Fibroblast of the aortic adventitia (primary cell): ENCODE measurements at places on chromosomes 12 and 14.

DNA sequence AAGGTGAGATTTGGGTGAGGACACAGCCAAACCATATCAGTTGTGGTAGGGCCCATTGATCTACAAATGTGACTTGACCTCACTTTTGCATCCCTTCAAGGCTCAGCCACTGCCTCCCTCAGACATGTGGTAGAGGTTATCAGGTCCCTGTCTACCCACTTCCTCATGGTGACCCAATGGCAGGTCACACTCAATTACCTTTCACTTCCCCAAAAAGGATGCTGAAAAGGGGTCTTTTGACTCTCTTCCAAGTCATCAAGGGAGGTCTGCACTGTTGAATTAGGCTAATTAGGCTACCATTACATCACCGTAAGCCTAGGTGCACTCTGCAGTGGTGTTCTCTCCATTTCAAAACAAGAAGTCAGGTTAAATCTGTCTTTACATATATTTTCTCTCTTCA lies 22.6 kb upstream of the DRAM1 start:
- DNase-seq: no peak

DNA sequence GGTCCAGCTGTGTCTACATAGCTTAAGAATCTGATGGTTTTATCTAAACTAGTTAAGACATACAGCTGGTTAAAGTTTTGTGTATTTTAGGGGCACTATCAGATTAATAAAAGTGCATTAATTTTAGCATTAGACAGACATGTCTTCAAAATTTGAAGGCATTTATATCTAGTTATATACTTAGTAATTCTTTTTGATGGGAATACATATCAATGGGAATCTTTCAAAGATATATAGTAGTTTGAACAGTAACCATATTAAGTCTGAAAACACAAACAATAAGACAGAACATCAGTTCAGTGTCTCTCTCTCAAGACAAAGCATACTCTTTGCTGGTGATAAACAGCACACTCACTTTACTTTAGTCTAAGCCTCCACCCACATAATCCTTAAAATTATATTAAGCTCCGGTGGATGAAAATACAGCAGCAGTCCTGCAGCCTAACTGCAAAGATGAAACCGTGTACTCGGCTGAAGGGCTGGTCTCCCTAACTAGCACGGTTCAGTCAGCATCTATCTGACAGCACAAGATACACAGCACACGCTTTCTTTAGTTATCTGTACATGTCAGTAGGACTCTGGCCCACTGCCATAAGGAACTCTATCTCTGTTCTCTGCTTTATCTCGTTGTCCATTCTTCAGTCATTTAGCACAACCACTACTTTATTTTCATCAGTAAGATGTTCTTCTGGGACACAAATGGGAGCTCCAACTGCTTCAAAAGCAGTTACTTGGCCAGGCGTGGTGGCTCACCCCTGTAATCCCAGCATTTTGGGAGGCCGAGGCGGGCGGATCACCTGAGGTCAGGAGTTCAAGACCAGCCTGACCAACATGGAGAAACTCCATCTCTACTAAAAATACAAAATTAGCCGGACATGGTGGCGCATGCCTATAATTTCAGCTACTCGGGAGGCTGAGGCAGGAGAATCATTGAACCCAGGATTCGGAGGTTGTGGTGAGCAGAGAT lies 80.5 kb downstream of the MED13L start:
- peak; percentile 35 for DNase-seq

DNA sequence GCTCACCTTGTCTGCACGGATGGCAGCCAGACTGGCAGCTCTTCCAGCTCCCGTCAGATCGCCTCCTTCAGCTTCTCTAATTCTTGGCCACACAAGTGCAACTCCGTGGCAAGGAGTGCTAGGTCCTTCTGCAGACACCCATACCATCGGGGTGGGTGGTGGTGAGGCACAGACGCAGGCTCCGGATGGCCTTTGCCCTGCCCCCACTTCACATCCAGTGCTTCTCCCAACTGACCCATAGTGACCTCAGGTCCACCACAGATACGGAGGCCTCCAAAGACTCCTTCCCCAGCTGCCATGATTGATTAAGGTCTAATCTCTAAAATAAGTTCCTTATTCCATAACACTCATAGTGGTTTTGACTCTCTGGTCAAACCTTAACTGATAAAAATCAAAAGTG lies 19.9 kb upstream of the CD27 start:
- no peak for DNase-seq

DNA sequence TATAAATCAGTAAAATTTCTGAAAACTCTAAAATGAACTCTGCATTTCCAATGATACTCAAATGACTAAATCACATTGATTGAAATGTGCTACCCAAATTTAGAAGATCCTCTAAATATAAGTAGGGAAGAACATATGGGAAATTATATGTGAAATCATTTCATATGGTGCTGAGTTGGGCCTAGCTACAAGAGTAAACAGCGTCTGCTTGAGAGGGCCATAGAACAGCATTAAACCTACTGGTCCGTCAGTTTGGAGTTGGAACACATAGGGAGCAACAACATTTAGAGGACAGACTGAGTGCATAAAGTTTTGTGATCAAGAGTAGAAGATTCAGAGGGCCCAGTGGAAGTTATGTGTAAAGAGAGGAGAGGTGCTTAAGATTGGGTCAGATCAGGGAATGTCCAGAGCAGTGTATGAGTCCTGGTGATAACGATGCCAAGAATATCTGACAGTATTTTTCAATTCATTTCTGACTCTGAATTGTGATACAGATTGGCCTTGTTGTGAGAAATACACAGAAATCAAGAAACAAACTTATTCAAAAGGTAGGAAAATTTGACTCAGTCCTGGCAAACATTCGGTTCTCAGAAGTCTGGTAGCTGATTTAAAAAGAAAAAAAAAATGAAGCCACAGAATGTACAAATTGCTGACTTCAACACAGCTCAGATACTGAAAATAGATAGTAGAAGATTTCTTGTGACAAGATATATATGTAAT lies 362.2 kb downstream of the CCDC91 start:
- peak; percentile 40 for DNase-seq

GRCh38 chr12:70415987-70416386 lies 49.9 kb downstream of the KCNMB4 start:
- no peak for DNase-seq

- peak; percentile 74 for DNase-seq
Measured at GRCh38 chr12:91361864-91362263, 179.2 kb upstream of the DCN start.

- no peak for DNase-seq
Measured at GRCh38 chr12:114676142-114676741, 7.7 kb downstream of the TBX3 start.

GRCh38 chr14:80784820-80785219 lies 156.7 kb downstream of the CEP128 start:
- DNase-seq: peak; percentile 34

DNA sequence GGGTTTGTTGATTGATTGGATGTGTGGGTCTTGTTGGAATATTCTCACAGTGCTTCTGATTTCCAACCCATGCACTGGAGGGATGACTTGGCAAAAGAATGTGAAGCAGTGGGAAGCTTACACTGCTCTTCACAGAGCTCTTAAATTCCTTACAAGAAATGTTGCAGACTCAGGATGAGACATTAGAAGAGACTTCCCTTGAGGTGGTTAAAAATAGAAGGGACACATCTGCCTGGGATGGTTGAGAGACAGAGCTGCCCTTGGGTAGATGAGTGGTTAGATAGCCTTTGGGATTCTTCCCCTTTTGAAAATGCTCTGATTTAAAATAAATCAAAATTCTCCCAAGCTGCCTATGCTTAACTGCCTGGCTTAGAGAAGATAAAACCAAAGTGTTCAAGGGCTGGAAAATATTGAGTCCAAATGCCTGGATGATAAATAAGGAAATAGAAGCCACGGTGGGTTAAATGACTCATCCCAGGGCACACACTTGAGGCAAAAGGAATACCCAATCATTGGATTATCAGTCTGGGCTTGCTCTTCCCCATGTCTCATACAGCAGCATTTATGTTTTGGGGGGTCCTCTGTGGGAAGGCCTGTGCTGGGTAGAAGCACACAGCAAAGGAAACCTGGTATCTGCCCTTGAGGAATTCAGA lies 264.3 kb downstream of the AKAP6 start:
- peak; percentile 74 for DNase-seq

- no peak for DNase-seq
Measured at GRCh38 chr12:91093341-91093740, 18.0 kb downstream of the LUM start.

- no peak for DNase-seq
Measured at GRCh38 chr14:20435582-20436362, at the start of gene KLHL33. Gene KLHL33, minus strand, starts transcription at chr14:20436166. Its CDS starts 355 bp downstream, at chr14:20435811.

GRCh38 chr12:44876544-44877410 lies 662 bp upstream of the NELL2 start:
- peak; percentile 8 for DNase-seq

DNA sequence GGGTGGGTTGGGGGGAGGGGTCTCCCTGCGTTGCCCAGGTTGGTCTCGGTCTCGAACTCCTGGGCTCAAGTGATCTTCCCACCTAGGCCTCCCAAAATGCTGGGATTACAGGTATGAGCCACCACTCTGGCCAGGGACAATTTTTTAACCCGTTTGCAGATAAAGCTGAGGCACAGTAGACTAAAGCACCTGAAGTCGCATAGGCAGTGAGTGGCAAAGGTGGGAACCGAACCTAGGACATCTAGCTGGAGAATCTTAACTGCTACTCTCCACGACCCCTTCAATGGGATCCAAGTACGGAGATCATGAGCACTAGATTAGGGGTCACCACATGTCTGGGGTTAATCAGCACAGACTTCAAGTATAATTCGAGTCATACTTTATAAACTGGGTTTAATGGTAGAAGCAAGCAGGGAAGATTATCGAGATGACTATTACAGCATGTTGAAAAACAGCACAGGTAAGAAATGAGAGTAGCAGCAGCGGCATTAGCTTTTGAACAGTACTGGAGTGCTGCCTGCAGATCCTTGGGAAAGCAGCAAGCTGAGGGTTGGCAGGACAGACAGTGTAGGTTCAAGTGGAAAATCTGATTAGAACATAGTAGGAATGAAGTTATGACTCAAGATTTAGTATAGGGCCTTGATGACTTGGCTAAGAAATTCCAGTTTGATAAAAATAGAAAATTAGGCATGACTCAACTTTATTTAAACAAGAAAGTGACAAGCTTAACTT lies 23.9 kb downstream of the NID2 start:
- peak; percentile 94 for DNase-seq

- DNase-seq: no peak
Measured at GRCh38 chr12:130367523-130367922, 29.8 kb downstream of the PIWIL1 start.

- DNase-seq: no peak
Measured at GRCh38 chr14:76450476-76450875, 74.5 kb downstream of the ESRRB start.

DNA sequence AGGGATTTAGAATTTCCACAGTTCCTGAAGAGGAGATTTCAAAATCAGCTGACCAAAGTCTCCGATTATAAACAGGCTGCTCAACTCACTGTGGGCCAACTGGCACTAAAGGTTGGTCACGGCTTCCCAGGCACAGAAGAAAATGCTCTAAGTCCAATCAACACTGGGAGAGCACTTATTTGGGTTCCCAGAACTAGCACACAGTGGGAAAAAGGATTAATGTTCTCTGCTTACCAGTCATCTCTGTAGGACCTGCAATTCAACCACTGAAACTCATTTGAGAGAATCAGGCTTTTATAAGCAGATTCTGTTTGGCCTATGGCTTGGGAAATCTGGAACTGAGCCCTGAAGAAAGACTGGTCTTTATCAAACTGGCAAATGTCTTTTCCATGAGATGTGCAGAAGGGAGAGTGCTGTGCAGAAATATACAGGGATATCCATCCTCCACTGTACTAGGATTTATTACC lies 49.4 kb downstream of the ABCC9 start:
- peak; percentile 80 for DNase-seq

DNA sequence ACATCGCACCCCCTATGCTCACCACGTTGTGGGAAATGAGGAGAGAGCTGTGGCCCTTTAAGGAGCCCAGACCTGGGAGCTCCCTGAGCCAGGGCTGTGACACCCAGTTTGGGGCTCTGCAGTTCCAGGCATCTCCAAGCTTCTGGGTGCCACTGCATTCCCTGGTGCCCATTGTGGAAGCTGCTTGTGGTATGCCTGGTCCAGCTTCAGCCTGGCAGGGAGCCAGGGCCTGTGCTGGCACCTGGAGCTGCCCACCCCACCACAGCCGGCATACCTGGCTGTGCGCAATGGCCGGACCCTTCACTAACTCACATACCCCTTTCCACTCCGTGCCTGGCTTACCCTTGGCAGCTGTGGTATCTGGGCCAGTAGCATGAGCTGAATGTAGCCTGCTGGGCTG lies 107.9 kb upstream of the OR4E1 start:
- DNase-seq: no peak

GRCh38 chr12:106192659-106193393 lies 54.1 kb upstream of the NUAK1 start:
- DNase-seq: peak; percentile 16

GRCh38 chr14:106844608-106845285 lies 1318.4 kb downstream of the TMEM121 start:
- no peak for DNase-seq

DNA sequence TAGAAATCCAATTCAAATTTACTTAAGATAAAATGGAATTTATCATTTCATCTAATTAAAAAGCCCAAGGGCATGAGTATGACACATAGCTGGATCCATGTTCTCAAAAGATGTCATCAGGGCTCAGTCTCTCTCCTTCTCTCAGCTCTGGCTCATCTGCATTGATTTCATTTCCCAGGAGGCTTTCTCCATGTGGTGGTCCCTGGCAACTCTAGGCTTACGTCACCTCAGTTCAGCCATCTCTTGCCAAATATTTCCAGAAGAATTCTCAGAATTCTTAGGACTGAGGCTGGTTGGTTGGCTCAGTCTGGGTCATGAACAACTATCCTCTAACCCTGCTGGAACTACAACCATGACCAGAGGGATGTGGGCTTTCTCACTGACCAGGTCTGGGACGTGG lies 65.3 kb downstream of the FOS start:
- DNase-seq: peak; percentile 64

DNA sequence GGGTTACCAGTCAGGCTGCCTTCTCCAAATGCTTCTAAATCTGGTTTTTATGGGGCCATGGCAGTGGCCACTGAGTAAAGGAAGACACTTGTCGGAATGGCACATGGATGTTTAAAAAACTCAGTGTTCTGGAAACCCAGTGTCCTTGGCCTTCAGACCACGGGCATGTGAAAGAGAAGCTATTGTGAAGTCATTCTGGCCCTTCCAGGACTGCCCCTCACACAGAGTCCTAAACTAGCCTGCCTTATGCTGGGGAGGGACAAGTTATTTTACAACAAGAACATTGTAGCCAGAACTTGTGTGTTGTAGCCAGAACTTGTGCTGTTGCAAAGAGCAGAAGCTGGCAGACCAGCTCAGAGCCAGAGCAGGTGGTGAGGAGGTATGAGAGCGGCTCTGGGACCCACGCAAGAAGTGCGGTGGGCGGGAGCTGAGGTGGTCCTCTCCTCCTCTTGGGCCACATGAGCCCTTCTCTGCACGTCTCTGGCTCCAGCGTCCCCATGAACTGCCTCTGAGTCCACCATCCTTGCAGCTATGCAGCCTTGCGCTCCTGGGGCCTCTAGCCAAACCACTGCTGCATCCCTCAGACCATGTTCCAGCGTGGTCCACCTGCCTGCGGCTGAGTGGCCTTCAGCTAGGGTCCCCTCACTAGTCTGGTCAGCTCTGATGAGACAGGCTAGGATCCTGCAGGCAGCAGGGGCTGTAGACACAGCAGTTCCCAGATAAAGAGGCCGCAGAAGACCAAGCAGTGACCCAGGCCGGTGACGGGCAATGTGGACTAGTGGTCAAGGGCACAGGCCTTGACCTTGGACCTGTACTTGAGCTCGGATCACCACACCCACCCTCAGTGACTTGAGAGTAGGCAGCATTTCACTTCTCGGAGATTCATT lies 32.5 kb downstream of the MMAB start:
- no peak for DNase-seq
